ENCODE measurements at places on chromosomes 16 and 17. TPM values are rescaled to one million over a fixed set of nuclear protein-coding genes. Genes with fewer than 3 reads are reported as not detected.

TNFRSF17 gene
- not detected for total RNA-seq

NLGN2 gene
- 15.6 TPM for total RNA-seq

PIEZO1 gene
- total RNA-seq: 140 TPM

ATP6V0D1 gene
- 119 TPM for total RNA-seq

FNDC8 gene
- not detected for total RNA-seq

HS3ST4 gene
- total RNA-seq: not detected

TBC1D3K gene
- total RNA-seq: not detected

TBC1D3B gene
- 3.7 TPM for total RNA-seq

ARL5C gene
- total RNA-seq: not detected
